M059J (cell line): ENCODE measurements at places on chromosomes 5 and 9. TPM values are rescaled to one million over a fixed set of nuclear protein-coding genes. Genes with fewer than 3 reads are reported as not detected.

GRCh38 chr9:38137342-38137741 is 68.3 kb upstream of the SHB start:
- DNase-seq: no peak

THBS4 gene
- 0.22 and 0.79 TPM in 2 replicates for total RNA-seq

- no peak for DNase-seq
These were observed 260.4 kb downstream of the DEPDC1B start for GRCh38 chr5:60439552-60439951.

GRCh38 chr5:138962614-138963370 is 87.7 kb upstream of the LRRTM2 start:
- no peak for DNase-seq
